ENCODE measurements at places on chromosomes 1 and 21. TPM values are rescaled to one million over a fixed set of nuclear protein-coding genes. Genes with fewer than 3 reads are reported as not detected.
A peak's percentile ranks its signal among the peaks of the same experiment; 100 is the strongest.

- no peak for DNase-seq
Observed at GRCh38 chr1:43774359-43774758, 67.0 kb downstream of the ST3GAL3 start.

DNA sequence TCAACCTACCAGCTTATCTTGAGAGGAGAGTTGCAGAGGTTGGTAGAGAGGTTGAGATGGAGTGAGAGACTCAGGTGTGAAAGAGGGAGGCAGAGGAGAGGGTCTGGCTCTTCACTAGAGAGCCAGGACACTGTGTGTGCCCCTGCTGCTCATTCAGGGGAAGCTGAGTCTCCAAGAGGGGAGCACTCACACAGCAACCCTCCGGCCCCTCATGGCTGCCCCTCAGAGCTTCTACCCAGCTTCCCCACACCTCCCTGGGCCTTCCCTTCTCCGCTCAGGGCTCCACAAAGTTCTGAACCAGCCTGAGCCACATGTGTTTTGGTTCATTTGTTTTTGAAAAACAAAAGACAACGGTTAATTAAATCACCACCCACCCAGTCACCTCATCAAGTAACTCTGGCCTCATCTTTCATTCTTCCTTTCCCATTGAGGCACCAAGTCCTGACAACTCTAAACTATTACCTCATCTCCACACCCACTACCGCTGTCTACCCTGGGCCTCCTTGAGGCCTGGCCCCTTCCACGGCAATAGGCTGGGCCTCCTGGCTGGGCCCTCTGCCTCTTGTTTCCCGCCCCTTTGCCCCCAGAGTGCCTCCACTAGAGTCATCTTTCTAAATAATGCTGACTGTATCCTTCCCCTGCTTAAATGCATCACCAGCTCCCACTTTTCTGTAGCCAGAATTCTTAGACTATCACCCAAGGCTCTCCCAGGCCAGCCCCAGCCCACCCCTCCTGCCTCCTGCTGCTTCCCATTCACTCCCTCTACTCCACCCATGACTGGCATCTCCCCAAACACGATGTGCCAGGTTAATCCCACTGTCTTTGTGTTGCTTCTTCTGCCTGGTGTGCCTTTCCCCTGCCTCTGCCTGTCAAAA is 33.0 kb downstream of the TNNT2 start:
- peak; percentile 54 for DNase-seq

- DNase-seq = no peak
Observed at GRCh38 chr1:27109103-27109822, 45.7 kb downstream of the SLC9A1 start.

GRCh38 chr1:175133673-175134435 is 58.7 kb downstream of the KIAA0040 start:
- DNase-seq = no peak

GRCh38 chr1:95340061-95340460 is 106.1 kb downstream of the RWDD3 start:
- no peak for DNase-seq

DNA sequence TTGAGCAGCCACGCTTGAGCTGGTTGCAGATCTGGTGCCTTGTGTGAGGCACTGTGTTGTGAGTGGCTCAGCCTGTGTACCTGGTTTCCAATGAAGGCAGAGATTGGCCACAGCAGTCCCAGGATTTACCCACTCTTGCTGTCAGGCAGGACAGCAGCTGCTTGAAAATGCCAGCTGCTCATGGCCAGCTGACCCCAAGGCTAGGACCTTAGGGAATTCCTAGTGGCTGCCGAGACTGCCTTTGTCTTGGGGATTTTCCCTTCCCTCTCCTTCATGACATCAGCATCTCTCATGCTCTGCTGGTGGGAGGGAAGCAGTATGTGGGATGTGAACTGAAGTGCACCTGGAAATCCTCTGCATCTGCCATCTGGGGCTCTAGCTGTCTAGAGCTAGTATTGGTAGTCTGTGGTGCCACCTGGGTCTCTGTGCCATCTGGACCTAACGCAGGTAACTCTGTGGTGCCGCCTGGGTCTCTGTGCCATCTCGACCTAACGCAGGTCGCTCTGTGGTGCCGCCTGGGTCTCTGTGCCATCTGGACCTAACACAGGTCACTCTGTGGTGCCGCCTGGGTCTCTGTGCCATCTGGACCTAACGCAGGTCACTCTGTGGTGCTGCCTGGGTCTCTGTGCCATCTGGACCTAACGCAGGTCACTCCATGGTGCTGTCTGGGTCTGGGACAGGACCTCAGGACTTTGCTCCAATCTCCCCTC is 3.8 kb upstream of the LRRC47 start:
- no peak for DNase-seq

GRCh38 chr21:16176570-16176969 is 446.8 kb downstream of the USP25 start:
- DNase-seq = no peak

DNA sequence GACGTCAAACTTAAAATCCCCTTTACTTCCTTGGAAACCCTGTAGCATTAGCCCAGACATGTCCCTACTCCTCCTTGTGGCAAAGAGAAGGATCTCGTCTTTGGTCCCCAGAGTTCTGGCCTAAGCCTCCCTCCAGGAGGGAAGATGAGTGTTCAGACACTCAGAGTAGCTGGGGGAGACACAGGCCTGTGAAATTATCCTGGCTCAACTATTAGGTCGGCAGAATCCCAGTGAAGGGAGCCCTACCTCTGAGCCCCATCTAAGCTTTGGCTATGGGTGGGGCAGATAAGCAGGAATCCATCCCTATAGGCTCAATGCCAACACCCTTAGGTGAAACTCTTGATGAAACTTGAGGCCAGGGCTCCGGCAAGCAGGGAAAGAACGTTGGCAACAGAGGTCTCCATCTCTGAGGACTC is 1.7 kb upstream of the SFN start:
- no peak for DNase-seq

The TMEM125 gene
- not detected for total RNA-seq

The GSTM1 gene
- total RNA-seq = not detected

The HSPA13 gene
- 43.2 TPM for total RNA-seq
